ENCODE measurements at places on chromosomes 5 and 9.

GRCh38 chr5:143447983-143448382 is 44.5 kb upstream of the NR3C1 start:
- no peaks in the 10 kb centered on the region for H3K36me3 ChIP-seq
- peaks cover 15% of the 10 kb centered on the region for H3K4me1 ChIP-seq
- no peak for DNase-seq
- no peak overlapping the region for H3K4me3 ChIP-seq
- no peak overlapping the region for H3K27ac ChIP-seq

DNA sequence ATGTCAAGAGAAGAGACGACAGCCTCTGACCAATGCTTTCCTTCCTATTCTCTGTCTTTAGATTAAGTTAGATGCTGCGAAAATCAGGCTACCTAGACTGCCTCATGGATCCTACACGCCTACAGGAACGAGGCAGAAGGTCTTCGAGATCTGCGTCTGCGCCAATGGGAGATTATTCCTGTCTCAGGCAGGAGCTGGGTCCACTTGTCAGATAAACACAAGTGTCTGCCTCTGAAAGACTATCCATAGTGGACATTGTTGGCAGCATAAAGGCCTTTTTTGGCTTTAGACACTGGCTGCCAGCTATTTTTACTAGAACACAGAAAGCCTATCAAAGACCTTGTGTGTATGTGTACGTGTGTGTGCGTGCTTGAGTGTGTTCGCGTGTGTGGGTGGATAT is 90.9 kb upstream of the PPP1R2B start:
- H3K27ac ChIP-seq, result no peak overlapping the region
- no peak for DNase-seq
- H3K27me3 ChIP-seq, result peaks cover 4% of the 10 kb centered on the region
- no peak overlapping the region for H3K4me3 ChIP-seq
- H3K4me1 ChIP-seq, result peaks cover 8% of the 10 kb centered on the region

GRCh38 chr5:15249152-15249551 is 250.8 kb upstream of the FBXL7 start:
- no peak for DNase-seq
- no peaks in the 10 kb centered on the region for H3K36me3 ChIP-seq
- no peak overlapping the region for H3K4me3 ChIP-seq
- H3K27ac ChIP-seq, result no peak overlapping the region
- H3K27me3 ChIP-seq, result no peaks in the 10 kb centered on the region

- no peaks in the 10 kb centered on the region for H3K4me1 ChIP-seq
- peaks cover 28% of the 10 kb centered on the region for H3K27me3 ChIP-seq
- no peak overlapping the region for H3K27ac ChIP-seq
These were observed 43.4 kb downstream of the NFIB start for GRCh38 chr9:14270358-14271092.

- no peaks in the 10 kb centered on the region for H3K4me1 ChIP-seq
- H3K27me3 ChIP-seq, result peaks cover 4% of the 10 kb centered on the region
- DNase-seq, result no peak
- H3K27ac ChIP-seq, result no peak overlapping the region
- H3K36me3 ChIP-seq, result no peaks in the 10 kb centered on the region
These were observed 181.1 kb downstream of the TRIM32 start for GRCh38 chr9:116868201-116868600.

DNA sequence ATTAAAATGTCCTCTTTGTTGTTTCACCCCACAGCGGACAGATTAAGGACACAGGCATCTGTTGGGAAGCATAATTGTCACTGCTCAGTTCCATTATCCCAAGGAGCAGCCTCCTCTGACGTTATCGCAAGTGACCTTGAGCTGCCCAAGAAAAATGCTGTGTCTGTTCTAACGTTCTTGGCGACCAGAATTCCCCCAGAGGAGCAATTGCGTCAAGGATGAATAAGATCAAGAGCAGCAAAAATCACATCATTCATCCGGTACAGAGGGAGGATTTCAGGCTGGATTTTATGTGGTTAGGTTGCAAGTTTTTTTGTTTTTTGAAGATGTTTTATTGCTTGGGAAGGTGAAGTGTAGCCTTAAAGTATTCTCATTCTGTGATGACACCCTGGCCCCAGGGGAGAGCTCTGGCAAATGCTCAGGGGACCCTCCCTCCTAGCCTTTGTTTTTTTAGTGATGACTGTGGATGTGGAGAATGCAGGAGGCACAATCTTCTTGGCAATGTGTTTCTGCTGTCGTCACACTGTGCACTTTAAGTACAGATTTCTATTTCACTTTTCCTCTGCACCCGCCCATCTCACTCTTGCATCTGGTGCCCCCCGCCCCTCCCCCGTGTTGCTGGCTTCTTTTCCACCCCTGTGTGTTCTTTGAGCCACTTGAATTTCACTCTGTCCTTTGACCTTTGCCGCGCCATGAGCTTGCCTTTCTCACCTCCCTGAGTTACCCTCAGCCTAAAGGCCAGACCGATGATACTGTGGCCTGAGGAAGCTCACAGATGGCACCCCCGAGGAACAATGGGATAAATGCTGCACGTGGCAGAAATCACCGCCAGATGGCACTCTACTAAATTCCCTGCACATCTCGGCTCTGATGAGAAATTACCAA is 308.5 kb downstream of the RAB3C start:
- peak; percentile 40 for DNase-seq
- peaks cover 17% of the 10 kb centered on the region for H3K4me1 ChIP-seq
- no peak overlapping the region for H3K27ac ChIP-seq
- peak overlapping the region; percentile 23 for H3K4me3 ChIP-seq
- H3K36me3 ChIP-seq, result no peaks in the 10 kb centered on the region

DNA sequence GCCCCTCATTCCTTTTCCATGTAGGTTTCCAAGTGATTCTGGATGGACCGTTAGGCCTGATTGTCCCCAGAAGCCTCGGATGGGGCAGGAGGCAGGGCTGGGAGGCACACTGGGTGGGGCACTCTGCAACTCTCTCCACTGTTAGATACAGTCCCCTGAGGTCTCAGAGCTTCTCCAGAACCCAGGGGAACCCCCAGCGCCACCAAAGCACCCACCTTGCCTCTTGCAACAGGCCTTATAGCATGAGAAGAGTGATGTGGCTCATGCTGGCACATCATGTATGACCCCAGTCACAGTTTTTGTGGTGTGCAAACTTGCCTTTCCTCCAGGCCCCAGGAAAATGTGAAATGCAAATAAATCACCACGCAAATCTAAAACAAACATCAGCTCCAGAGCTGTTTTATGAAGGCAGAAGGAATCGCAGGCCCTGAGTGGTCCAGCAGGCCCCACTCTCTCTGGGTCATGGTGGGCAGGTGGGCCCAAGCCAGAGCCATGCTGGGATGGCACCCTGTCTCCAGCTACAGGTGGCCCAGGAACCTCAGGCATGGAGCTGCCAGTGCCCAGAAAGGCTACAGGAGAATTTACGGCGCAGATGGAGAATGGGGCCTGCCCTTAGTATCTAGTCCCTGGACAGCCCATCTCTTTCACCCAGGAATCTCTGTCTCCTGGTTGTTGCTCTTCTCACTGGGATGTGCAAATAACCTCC is 36.3 kb upstream of the CDKN2AIPNL start:
- no peaks in the 10 kb centered on the region for H3K36me3 ChIP-seq
- H3K4me1 ChIP-seq, result no peaks in the 10 kb centered on the region
- H3K4me3 ChIP-seq, result no peak overlapping the region

DNA sequence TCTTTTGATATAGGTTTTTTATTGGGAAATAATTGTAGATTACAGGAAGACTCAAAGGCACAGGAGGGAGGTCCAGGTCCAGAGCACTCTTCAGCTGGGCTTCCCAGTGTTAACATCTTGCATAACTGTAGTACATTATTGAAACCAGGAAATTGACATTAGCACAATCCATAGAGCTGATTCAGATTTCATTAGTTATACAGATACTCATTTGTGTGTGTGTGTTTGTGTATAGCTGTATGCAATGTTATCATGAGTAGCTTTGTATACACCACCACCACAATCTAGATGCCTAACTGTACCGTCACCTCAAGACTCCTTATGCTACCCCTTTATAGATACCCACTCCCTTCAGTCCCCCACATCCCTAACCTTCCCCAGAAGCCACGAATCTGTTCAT is 47.9 kb downstream of the SLC36A1 start:
- no peaks in the 10 kb centered on the region for H3K4me1 ChIP-seq
- H3K4me3 ChIP-seq, result no peak overlapping the region
- no peak overlapping the region for H3K27ac ChIP-seq
- no peak for DNase-seq

DNA sequence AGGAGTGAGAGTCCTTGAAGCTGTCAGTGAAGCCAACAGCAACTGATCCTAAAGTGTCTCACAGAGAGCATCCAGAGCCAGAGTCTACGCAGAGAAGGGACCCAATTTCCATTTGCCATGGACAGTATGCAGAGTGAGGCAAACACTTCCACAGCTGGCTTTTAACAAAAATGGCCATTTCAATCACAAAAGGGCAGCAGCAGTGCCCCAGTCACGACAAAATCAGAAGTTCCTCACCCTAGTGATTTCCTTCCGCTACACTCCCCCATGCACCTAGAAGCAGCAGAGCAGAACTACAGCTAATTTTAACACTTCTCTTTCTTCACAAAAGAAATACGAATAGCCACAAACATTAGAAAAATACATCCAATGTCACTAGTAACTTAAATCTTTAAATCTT is 27.9 kb downstream of the FBXW11 start:
- DNase-seq, result no peak
- H3K27me3 ChIP-seq, result no peaks in the 10 kb centered on the region
- peaks cover 75% of the 10 kb centered on the region for H3K36me3 ChIP-seq
- no peak overlapping the region for H3K4me3 ChIP-seq
- peaks cover 43% of the 10 kb centered on the region for H3K4me1 ChIP-seq
- H3K27ac ChIP-seq, result peak overlapping the region; percentile 12

GRCh38 chr5:126965061-126965475 is 65.3 kb downstream of the MARCHF3 start:
- peaks cover 2% of the 10 kb centered on the region for H3K36me3 ChIP-seq
- H3K4me3 ChIP-seq, result no peak overlapping the region
- peaks cover 16% of the 10 kb centered on the region for H3K4me1 ChIP-seq
